Thoracic aorta (tissue), 2 donors: ENCODE measurements at places on chromosomes 16 and 17.

DNA sequence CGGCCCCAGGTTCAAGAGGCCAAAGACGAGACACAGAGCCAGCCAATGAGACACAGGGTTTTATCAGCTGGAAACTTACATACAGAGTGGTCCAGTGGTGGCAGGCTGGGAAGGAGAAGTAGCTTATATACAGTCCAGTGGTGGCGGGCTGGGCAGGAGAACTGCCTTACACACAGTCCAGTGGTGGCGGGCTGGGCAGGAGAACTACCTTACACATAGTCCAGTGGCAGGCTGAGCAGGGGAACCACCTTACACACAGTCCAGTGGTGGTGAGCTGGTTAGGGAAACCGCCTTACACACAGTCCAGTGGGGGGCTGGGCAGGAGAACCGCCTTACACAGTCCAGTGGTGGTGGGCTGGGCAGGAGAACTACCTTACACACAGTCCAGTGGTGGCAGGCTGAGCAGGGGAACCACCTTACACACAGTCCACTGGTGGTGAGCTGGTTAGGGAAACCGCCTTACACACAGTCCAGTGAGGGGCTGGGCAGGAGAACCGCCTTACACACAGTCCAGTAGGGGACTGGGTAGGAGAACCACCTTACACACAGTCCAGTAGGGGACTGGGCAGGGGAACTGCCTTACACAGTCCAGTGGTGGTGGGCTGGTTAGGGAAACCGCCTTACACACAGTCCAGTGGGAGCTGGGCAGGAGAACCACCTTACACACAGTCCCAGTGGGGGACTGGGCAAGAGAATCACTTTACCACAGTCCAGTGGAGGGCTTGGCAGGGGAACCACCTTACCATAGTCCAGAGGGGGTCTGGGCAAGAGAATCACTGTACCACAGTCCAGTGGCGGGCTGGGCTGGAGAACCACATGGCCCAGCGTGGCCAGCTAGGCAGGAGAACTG lies 90.9 kb downstream of the GAS7 start:
- no peak for DNase-seq

DNA sequence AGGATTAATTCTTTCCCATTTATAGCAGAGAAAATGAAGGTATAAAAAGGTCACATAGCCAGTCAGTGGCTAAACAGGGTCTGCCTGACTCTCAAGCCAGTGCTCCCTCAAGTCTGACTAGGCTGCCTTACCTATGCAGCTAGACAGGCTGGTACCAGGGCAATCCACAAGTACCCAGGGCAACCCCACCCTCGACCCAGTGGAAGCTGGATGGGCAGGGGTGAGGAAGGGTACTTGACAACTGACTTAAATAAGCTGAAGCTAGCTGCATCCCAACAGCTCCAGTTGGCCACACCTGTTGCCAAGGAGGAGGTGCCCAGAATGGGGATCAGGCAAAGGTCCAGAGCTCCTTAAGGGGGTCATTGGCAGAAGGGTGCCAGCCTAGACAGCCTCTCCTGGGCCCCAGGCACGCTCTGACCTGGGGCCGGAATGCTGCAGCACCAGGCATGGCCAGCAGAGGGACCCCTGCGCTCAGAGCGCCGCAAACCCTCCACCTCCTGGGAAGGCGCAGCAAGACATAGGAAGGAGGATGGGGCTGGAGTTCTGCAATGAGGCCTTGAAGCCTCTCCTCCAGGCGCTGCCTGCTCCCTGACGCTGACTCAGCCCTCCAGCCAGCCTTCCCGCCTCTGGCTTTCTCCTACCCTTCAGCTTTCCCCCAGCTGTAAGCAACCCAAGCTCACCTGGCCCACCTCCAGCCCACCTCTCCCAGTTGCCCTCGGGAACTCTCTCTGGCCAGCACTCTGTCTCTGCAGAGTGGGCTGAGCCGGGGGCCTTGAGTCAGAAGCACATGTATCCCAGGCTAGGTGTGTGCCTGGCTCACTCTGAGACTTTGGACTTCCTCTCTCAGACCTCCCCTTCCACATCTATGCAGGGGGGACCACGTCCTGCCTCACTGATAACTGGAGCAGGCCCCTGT lies 28.8 kb downstream of the MPP2 start:
- DNase-seq: no peak

DNA sequence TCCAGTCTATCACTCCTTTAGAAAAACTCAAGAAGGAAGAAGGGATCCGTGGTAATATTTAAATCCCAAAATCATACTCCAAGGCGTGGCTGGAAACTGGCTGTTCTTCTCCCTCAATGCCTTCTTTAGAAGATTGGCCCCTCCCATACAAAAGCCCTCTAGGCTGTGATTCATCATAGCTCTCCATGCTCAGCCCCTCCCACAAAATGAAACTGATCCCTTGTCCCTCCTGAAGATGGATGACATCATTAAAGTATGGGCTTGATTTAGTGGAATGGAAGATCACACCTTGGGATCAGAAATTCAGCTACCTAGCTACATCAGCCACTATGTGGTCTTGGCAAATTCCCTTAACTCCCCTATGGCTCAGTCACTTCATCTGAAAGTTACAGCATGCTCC lies 4.1 kb downstream of the GRIN2A start:
- DNase-seq: no peak

DNA sequence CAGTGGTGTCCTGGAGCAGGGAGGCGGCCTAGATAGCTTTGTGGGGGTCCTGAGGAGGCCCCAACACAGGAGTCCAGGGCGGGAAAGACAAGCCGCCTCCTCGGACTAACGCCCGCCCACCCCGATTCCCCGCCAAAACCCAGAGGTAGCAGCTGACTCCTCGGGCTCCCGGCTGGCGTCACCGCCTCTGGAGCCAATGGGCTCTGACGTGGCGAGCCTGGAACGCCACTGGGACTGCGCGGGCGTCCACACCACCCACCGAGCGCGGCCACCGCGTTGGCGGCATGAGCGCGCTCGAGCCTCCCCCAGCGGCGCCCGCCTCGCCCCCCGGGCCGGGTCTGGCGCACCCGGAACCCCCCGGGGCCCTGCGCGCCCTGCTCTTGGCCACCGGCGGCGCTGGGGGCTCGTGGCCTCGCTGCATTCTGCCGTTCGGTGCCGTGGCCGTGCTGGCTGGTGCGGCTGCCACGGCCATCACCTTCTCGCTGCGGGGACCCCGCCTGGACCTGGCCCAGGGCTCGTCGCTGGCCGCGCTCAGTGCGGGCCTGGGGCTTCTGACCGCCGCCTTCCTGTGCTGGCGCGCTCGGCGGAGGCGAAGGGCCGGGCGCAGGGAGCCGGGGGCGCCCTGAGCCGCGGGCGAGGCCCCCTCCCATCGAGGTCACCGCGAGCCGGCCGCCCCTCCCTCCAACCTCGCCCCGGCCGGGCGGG lies 3.4 kb upstream of the NTN3 start:
- DNase-seq: no peak

GRCh38 chr17:4422864-4423263 lies 10.9 kb upstream of the SPNS3 start:
- no peak for DNase-seq

DNA sequence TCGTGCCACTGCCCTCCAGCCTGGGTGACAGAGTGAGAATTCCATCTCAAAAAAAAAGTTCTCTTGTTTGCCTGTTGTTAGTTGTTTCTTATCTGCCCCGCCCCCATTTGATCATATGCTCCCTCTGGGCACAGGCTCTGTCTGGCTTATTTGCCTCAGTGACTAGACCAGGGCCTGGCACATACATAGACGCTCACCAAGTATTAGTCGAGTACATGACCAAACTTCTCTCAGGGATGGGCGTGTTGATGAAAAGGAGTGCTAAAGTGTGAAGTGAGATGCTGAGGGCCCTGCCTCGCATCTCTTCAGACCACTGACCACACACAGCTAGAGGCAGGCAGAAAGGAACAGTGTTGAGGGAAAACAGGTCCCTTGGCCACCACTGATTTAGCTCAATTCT lies 3.3 kb upstream of the HELZ start:
- DNase-seq: no peak

DNA sequence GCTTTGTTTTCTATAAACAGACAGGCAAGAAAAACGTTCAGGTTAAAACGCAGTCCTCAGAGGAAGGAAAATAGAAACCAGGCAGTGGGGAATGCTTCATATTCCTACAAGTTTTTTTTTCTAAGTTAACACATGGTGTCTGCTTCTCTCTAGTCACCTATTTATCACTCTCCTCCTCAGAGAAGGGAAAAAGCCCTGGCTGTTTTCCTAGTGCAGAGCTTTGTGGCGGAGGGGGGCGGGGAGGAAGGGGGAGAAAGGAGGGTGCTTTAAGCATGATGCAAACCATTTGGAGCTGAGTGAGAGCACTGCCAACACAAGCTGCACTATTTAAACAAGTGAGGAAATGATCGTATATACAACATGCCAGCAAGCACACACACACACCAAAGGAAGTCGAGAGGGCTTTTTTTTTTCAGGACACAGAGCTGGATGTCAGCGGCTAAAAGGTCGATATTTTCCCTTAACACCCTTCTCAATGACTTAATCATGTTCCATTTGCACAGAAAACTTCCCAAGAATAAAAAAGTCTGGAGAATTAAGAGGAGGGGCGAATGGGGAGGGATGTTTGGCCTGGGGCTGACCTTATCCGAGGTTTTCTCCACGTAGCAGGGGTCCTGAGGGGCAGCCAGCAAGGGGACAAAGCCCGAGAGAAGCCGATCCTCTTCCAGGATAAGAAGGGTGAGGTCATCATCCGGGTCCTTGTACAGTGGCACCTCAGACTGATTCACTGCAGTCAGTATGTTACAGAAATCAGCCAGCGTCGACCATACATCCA lies 117.4 kb downstream of the HIC1 start:
- peak; percentile 54 for DNase-seq

- DNase-seq: no peak
Measured at GRCh38 chr16:11602321-11602720, 15.6 kb upstream of the LITAF start.

DNA sequence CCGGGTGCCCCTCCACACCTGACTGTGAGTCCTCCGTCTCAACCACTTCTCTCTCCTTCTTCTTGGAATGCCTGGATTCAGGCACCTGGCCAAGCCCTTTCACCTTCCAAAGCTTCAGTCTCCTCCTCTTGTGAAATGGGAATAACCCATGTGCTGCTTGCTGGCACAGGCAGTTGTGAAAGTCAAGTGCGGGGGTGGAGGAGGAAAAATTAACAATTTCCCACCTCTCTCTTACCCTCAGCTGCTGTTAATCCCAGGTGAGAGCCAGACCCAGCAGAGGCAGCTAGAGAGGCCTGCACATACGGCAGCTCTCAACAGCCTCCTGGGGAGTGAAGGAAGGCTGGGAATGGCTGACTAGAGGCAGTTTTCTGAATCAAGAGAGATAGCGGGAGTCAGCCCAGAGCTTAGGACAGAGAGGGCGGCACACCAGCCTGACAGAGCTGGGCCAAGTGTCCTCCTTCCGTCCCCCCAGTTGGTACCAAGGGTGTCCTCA lies 77.9 kb upstream of the LGALS9 start:
- DNase-seq: no peak

DNA sequence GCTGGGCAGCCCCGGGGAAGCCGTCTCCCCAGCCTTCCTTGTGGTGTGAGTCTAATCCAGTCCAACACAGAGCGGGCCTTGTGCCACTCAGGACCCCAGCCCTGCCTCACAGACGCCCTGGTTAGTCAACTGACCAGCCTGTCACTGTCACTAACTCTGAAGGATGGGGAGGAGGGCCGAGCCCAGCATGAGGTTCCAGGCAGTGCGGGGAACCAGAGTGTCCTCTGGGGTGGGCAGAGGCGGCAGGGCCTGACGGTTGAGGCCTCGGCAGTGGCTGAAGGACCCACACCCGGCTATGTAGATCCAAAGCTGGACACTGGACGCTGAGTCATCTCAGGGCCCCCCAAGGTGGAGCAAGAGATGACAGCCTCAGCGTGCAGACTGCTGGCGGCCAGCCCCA lies 8.6 kb downstream of the RPUSD1 start:
- DNase-seq: no peak

DNA sequence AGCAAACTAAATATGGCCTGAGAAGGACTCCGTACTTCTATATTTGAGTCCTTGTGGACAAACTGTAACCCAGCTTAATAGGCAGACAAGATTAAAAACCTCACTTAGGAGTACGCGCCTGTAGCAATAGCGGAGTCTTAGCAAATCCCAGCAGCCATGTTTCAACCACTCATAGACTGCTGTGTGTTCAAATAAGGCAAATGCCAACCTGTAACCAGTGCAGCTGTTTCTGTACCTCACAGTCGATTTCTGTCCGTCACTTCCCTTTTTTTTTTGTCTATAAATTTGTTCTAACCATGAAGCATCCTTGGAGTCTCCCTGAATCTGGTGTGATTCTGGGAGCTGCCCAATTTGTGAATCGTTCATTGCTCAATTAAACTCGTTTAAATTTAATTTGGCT lies 30.2 kb downstream of the TANC2 start:
- DNase-seq: no peak

DNA sequence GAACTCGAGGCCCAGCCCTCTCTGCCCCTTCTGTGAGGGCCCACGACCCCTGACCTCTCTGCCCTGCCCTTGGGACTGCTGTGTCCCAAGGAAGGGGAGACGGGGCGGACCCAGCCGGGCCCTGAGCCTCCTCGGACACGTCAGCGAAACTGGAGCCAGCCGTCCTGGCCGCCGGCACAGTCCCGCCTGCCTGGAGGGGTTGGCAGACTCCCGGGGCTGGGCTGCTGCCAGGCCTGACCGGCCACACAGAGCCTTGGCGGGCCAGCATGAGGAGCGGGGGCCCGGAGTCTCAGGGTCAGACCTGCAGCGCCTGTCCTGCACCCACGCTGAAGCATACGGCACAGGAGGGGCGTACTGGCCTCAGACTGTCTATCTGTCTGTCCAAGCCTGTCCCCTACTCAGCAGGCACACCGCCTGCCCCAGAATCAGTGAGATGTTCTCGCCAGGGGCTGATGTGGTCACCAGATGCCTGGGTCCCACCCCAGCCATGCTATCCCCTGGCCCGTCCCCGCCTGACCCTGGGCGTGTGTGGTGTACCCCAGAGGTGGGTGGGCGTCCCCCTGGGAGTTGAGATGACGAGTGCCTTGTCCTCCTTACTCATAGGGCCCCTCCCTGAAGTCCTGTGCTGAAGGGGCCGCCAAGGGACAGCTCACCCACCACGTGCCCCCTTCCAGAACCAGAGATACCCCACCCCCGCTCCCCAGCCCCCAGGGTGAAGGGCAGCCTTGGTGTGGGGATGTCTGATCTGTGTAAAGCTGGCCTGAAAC lies 4.7 kb downstream of the VASN start:
- peak; percentile 79 for DNase-seq

- no peak for DNase-seq
Measured at GRCh38 chr17:57499648-57500049, 243.3 kb downstream of the MSI2 start.

- DNase-seq: no peak
Measured at GRCh38 chr17:29572691-29573557, 4.4 kb downstream of the TP53I13 start.

GRCh38 chr16:2276368-2277195 lies 8.7 kb upstream of the RNPS1 start:
- no peak for DNase-seq
